ENCODE measurements at places on chromosomes 7 and 10.
A peak's percentile ranks its signal among the peaks of the same experiment; 100 is the strongest.

- no peak for DNase-seq
Observed at GRCh38 chr7:66631471-66631870, 2.8 kb downstream of the KCTD7 start.

GRCh38 chr7:13032576-13032975 is 345.1 kb downstream of the ARL4A start:
- no peak for DNase-seq

DNA sequence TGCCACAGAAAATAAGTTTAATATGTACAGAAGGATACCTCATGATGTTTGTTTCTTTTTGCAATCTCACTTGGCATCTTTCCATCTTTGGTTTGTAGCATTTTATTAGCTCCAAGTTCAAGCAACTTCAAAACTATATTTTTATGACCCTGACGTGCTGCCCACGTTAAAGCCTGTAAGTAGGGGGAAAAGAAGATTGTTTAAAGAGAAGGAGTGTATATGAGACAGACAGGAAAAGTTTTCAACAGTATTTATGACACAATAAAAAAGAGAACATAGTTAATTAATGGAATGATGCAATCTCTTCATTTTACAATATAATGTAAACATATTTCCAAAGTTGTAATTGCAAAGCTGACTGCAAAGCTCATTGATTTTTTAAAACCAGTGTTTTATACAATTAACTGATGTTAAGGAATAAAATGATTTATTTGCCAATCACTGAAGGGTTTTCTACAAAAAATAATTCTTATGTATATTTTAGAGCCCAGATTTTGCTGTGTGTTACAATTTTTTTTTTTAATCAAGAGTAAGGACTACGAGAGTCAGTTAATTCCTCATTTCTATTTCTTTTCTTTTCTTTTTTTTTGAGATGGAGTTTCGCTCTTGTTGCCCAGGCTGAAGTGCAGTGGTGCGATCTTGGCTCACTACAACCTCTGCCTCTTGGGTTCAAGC is 42.5 kb downstream of the ASZ1 start:
- DNase-seq, result no peak

GRCh38 chr10:29555091-29555745 is 79.6 kb downstream of the SVIL start:
- no peak for DNase-seq

DNA sequence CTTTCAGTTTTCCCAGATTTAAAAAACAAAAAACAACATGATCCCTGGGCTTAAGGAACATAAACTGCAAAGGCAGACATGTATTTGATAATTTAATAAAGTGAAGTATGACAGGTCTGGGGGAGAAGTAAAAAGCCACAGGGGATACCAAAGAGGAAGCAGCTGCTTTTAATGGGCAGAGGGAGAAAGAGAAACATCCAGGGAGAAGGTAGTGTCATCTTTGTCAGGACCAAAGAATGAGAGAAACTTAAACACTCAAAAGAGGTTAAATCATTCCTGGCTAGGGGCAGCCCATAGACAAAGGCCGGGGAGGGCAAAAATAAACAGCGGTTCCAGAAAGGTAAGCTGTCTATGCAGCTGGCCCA is 94.5 kb downstream of the GRB10 start:
- DNase-seq, result no peak

DNA sequence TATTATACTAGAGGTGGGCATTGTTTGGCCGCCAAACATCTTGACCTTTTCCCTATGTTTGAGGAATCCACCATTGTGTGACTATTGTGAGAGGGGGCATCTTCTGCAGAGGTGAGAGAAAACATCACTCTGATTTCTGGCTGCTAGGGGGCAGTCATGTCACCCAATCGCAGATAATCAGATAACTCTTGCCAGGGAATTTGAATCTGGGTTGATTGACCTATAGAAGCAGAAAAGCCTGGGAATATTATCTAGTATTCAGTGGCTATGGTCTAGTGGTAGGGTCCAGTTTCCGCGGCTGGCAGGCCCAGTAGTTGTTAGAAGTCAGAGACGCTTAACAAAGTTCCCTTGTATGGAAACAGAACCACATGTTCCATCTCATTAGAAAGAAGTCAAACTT is 808.5 kb downstream of the PHTF2 start:
- no peak for DNase-seq

- no peak for DNase-seq
Observed at GRCh38 chr10:22573820-22574569, 140.4 kb downstream of the PIP4K2A start.

DNA sequence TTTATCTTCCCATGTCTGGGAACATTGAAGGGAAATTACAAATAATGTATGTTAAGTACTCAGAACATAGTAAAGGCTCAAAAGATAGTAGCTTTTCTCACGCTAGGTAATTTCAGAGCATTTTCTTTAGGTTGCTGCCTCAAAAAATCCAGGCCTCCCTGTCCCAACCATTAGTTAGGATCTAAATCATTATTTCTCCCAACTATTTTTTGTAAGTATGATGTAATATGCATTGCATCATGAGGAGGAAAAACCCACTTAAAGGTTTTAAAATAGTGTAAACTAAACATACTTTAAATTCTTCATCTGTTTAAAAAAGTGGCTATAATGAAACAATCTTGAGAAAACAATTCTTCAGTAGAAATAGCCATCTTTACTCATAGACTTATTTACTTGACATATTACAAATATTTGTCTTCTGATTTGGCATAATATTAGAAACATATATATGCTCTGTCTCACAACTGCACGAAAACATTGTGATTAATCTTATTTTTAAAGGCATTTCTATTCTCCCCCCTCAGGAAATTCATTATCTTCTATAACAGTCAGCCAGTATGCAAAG is 329.3 kb downstream of the ELMO1 start:
- no peak for DNase-seq

DNA sequence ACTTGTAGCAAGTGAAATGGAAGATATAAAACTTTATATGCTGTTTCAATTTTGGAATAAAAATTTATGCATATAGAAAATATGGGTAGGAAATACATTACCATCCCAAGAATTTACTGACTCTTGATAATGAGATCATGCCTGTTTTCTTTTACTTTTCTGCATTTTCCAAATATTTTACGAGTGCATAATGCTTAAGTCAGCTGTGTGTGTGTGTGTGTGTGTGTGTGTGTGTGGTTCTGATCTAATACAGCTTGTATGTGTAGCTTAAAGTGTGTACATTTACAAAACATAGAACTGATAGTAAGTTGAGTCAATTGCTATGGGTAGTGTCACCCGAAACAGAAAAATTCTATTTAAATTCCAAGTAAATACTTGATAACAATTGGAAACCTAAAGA is 315.9 kb upstream of the LRRN3 start:
- no peak for DNase-seq

DNA sequence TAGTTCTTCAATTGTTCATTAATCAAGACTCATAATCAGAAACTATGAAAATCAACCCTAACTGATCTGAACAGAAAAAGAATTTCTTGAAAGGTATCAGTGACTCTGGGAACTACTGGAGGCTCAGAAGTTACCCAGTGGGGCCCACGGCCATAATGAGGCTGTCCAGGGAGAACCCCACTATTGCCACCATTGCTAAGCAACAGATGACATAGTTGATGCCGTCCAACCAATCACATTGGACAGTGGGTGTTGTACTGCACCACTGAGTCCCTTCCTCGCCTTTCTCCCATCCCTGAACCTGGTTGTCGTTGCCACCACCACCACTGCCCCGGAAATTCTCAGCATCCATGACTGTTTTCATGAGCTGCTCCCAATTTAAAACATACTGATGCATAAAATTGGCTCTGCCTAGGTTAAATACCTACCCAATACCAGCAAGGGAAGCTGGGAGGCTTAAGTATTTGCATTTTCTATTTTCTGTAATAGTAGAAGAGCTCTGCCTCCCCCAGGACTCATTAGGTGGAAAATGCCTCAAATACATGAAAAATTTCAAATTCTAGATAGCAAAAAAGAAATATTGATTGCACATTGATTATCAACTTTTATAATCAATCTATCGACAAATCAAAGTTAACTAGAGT is 26.7 kb upstream of the USP6NL start:
- DNase-seq, result no peak

DNA sequence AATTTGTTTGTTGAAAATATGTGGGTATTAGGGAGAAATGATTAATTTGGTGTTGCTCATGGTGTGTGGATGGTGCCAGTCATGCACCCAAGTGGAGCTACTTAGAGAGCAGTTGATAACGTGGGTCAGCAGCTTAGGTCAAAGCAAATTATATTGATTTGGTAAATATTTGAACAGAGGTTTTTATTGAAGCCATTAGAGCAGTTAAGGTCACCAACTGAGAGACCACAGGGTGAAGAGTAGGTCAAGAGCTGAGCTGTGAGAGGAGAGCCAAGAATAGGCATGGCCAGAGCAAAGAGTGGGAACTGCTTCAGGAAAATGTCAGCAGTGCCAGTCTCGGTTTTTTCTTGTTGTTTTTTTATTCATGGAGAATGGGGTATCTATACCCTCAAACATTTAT is 97.9 kb downstream of the TMEM168 start:
- no peak for DNase-seq

DNA sequence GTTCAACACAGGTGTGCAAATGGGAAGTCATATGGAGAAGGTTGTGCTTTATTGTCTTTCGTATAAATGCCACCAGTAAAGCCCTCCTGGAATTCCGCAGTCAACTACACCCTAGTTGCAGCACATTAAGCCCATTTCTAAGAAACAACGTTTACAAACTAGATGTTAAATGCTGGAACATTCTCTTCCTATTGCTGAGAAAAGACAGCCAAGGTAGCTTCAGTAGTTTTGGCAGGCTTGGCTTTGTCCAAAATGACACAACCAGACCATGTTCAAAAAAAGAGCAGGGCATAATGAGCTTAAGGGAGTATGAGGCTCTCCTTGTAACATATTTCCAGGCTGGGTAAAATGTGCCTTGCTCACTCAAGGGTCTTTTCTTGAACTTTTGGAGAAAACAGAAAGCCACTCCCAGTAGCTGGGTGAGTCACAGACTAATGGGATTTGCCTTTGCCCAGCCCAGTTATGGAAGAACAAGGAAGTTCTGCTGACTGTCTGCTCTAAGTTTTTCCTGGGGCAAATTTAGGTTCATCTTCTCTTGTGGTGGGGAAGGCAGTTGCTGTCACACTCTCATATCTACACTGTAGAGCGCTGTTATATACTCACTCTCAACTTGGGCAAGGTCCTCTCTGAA is 238.7 kb downstream of the PLXNA4 start:
- no peak for DNase-seq

DNA sequence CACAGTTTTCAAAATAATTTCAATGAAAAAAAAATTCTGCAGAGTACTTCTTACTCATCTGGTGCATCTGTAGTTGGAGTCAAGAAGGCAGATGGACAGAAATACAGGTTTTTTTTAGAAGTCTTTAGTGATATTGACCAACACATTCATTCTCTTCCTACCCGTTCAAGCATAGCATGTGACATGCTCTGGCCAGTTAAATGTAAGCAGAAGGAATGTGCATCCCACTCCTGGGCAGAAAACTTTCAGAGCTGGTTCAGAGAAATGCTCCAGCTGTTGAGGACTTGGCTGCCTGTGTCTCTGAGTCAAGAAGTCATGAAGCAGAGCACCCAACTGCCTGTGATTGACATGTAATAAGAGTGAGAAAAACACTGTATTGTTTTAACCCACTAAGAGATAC is 665.3 kb upstream of the IGFBP3 start:
- no peak for DNase-seq

GRCh38 chr7:100585511-100586265 is at the start of gene LRCH4:
TSS of gene LRCH4 (minus strand) at chr7:100586129. CDS start at chr7:100586100, 29 bp downstream.
- DNase-seq, result no peak

DNA sequence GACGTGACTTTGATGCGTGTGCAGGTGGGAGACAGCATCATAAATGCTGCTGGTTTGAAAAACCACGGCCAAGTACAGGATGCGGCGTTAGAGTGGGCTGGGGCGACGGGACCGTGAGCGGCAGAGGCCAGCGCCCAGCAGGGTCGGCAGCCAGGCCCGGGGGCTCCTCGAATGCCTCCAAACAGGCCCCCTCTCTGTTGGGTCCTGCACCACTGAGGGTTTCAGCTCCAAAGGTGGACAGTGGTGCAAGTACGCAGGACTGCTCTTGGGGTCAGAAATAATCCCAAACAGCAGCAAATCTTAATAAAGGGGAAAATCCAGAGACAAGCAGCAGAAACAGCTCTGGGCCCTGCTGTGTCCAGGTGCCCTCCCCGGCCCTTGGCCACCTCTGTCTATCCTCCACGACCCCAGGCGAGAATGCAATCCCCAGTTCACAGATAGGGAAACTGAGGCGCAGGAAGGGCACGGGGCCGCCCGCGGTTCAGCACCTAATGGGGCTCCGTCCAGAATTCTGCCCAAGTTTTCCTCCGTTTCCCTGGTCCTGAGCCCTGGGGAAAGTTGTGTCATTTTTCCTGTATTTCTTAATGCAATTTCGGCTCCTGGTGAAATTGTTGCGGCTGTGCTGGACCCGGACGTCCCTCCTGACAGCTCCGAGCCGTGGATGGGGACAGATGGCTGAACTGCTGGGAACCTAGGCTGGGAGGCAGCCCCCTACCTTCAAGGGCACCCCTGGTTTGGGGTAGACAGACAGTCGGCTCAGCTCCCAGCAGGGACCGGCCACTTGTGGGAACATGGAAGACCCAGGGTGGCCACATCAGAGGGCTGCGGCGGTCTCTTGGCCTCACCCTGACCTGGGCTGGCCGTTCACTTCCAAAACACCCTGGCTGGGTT is 97.4 kb downstream of the FOXL3 start:
- DNase-seq, result peak; percentile 37

- peak; percentile 37 for DNase-seq
Observed at GRCh38 chr10:78684947-78685346, 383.8 kb upstream of the ZMIZ1 start.

DNA sequence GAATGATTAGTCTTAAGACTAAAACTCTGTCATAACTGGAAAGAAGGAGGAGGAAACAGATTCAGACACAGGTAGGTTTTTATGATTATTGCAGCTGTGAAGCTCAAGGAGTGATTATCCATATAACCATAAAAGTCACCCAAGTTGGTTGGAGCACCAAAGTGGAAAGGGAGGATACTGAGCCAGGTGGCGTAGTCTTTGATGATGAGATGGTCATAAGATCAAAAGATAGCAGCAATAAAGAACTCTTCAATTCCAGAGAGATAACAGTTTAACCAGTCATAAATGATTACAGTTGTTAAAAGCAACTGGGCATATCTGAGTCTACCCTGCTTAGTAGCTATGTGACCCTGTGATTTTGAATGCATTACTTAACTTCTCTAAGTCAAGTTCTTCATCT is 8.4 kb downstream of the ABCB1 start:
- no peak for DNase-seq

- DNase-seq, result peak; percentile 17
Observed at GRCh38 chr10:1596482-1597099, 140.7 kb downstream of the ADARB2 start.

- DNase-seq, result no peak
Observed at GRCh38 chr7:70738151-70738885, 393.6 kb upstream of the GALNT17 start.

Data from ecto neural progenitor cell (in vitro differentiated cells).